ENCODE measurements at places on chromosomes 2 and 18. TPM values are rescaled to one million over a fixed set of nuclear protein-coding genes. Genes with fewer than 3 reads are reported as not detected.

DNA sequence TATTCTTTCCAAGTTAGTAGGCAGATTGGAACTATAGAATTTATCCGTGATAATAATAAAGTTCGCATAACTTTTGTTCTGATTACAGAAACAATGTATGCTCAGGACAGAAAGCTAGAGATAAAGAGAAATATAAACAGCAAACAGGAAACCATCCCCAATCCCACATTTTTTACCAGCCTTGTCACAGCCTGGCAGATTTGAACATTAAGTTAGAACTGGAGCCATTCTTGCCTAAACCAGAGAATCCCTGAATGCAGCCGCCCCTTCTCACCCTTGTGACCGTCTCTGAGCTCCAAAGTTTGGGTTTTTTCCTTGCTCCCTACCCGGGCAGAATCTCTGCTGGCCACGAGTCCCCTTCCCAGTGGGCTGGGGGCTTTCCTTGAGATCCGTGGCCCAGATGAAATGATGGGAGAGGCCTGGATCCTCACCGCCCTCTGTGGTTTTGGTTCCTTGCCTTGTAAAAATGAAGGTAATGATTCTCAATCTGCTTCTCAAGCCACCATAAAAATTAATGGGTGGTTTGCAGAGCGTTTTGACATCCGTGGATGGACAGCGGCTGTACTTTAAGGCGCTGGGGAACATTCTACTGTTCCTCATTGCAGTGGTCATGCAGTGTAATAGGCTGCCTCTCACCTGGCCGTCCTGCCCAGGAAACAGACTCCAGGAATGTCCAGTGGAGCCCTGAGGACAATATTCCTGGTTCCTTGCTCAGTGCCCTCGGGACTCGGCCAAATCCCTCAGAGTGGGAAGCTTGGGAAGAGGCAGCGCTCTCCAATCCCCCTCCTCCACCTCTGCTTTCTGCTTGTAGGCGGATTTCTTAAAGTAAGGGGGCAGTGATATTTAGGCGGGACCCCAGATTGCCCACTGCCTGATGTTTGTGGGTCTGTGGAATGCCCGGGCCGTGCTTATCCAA lies 1.6 kb downstream of the SH3BP4 start:
- DNase-seq = peak; percentile 19

DNA sequence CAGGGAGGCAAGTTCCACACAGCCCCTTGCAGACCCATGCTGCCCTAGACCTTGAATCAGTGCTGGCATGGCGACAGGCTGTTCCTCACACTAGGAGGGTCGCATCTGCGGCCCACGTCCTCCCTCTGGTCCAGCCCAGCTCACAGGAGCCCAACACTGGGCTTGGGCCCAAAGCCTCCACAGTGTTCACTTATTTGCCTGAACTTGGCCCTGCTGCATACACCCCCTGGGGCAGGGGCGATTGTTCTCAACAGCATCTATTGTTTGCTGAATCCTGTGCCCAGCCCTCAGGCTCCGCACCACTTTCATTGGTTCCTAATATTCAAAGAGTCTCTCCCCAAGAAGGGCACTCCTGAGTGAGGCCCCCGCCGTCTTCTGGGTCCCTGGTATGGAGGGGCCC lies 90.7 kb downstream of the ZBTB7C start:
- DNase-seq = no peak

DNA sequence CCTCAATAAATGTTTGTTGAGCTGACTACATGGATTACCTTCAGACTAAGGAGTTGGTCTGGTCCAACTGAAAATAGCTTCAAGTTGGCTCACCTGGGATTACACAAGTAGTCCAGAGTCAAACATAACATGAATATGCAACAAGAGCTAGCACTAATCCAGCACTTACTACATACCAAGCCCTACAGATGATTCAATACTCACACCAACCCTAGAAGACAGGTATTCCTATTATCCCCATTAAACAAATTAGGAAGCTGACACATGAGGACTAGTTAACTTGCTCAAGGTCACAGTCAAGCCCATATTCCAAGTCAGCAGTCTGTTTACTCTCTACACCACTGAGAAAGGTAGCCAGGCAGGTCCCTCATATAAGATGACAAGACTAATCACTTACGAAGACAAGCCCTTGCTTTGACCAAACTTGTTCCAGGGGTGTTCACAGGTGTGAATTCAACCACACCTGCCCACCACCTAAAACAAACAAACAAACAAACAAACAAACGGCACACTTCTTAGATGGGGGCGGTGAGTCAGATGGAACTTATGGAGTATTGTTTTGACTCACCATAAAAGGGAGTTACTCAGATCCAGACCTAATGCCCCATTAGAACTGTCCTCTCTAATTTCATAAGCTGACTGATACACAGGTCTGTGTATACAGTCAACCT lies 29.1 kb downstream of the TMEM131 start:
- DNase-seq = no peak

- DNase-seq = peak; percentile 64
Observed at GRCh38 chr2:85811180-85812093, 57.6 kb downstream of the ATOH8 start.

DNA sequence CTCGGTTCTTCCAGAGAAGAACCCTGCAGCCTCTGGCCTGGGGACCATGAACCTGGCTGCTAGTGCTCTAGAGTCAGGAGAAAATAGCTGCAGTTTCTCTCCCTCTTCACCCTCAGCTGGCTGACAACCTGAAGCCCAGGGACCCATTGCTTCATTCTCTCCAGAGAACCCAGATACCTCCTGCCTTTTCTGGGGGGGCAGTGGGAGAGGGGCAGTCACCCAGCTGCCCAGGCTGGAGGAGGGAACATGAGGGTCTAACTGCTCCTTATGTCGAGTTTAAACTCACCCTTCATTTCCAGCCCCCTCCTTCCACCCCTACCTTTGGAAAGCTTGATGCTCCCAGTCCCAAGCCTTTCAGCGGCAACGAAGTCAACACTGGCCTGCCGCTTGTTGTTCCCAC lies 7.6 kb upstream of the ZFAND2B start:
- DNase-seq = no peak

DNA sequence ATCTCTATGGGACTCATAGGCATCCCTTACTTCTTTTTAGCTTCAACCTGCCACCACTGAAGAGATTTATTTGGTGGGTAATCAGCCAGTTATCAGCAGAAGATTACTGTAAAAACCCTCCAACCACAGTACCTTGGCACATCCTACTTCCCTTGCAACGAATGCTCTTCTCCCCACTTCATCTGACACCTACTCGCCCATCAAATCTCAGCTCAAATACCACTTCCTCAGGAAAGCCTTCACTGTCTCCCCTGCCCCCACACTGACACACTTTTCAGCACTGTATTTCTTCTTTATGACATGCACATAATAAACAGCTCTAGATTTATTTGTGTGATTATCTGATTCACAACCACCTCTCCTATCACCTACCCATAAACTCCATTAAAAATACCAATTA lies 3.1 kb downstream of the KDSR start:
- DNase-seq = no peak

- no peak for DNase-seq
Observed at GRCh38 chr2:207041786-207042554, 102.7 kb downstream of the CPO start.

GRCh38 chr2:133193544-133194361 lies 374.5 kb downstream of the NCKAP5 start:
- DNase-seq = no peak

DNA sequence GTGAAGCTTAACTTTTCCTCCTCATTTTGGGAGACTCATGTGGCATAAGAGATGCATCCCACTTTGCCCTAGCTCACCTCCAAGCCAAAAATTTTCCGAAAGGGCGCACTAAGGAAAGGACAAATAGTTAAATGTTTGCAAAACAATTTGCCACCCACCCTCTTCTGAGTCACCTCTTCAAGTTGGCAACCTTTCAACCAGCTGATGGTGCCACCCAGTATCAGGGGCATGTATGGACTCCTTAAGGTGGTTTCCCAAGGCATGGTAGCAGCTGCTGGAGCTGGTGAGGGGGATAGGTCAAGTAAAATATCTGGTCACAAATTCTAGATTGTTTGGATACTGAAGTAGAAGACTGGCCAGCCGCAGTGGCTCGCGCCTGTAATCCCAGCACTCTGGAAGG lies 17.2 kb upstream of the ITGAV start:
- peak; percentile 63 for DNase-seq

- peak; percentile 43 for DNase-seq
Observed at GRCh38 chr2:8576525-8577167, 105.2 kb upstream of the ID2 start.

DNA sequence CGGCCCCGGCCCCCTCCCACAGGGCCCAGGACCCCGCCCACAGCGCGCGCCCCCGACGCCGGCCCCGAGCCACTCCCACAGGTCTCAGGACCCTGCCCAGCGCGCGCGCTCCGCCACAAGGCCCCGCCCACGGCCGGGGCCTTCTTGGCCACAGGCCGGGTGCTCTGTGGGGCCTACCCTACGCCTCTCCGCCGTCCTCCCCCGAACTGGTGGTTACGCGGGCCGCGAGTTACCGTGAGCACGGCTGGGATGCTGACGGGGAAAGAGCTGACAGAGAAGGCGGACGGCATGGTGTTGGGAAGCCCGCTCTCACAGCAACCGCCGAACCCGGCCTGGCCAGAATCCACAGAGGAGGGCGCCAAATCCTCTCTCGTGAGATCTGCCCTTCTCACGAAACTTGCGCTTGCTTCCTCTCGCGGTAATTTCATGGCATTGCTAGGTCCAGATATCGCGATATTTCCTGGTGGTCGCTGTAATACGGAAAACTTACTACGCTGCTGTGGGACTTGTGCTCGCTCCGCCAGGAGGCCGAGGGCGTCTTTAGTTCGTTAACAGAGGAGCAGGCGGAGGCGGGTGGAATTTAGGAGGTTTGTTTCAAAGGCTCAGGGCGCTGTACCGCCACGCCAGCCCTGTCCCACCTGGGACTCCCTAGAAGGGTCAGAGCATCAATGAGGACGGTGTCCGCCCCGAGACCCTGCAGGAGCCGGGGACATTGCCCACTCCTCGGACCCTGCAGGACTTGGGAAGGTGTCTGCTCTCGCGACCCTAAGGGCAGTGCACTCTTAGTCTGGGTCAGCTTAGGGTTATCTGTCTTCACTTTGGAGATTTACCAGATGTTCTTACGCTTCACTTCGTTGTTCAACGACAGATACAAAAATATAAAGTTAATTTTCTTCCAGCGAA lies at the start of gene TMEM18:
TMEM18 (minus strand) TSS at position 351 of the 903 bp plus-strand sequence; CDS start at position 290, 61 bp downstream.
- DNase-seq = peak; percentile 97

GRCh38 chr2:16958266-16958665 lies 292.6 kb upstream of the CYRIA start:
- DNase-seq = no peak

DNA sequence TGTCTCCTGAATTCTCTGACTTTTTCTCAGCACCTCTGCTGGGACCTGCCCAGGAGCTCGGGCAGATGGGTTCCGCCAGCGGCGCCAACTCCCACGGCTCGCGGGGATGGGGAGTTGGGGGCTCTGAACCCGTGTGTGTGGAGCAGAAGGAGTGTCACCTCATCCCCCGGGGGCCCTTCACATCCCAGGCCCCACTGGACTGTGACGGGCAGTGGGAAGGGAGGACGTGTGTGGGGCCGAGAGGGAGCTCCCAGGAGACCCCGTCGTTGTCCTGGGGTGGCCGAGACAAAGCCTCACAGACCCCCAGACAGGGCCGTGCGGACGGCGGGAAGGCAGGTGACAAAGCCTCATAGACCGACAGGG lies 130.0 kb upstream of the CTDP1 start:
- no peak for DNase-seq

DNA sequence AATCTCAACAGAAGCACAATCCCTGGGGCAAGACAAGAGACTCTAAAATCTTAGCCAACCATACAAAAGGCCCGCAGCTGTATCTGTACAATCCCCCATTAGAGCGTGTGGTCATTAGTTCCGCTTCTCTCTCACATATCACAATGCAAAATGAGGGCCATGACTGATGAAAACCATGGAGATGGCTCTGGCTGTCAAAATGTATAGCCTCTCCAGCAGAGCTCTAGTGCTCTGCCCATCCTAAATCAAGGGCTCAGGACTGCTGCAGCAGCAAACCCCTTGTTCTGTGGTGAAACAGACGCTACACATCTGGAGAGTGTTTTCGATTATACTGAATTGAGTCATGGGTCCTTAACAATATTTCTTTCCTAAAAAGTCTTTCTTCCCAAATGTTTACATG lies 221.0 kb downstream of the PID1 start:
- DNase-seq = no peak

- peak; percentile 66 for DNase-seq
Observed at GRCh38 chr2:201257381-201257955, 2.9 kb upstream of the CASP8 start.

DNA sequence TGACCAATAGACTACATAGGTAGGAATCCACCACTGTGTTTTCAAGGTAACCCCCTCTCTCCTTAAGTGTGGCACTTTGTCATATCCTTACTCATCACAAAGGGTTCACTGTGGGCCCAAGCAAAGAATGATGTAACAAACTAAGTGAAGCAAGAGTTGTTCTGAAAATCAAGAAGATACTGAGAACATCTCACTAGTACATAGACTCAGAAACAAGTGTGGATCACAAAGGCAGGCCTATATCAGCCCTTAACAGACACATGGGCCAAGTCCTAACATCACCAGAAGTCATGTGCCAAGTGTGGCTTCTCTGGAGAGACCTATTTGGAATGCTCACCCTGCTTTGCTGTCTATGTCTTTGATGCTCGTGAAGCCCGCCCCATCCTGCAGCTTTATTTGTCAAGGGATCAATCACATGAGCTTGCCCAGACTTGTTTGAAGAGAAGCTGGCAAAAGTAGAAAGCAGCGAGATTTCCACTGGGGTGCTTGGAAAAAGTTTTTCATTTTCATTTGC lies 131.2 kb upstream of the TTC39C start:
- DNase-seq = no peak

GRCh38 chr18:23578891-23579653 lies 7.2 kb downstream of the NPC1 start:
- no peak for DNase-seq

- no peak for DNase-seq
Observed at GRCh38 chr18:46449499-46449898, 207.5 kb downstream of the LOXHD1 start.

DNA sequence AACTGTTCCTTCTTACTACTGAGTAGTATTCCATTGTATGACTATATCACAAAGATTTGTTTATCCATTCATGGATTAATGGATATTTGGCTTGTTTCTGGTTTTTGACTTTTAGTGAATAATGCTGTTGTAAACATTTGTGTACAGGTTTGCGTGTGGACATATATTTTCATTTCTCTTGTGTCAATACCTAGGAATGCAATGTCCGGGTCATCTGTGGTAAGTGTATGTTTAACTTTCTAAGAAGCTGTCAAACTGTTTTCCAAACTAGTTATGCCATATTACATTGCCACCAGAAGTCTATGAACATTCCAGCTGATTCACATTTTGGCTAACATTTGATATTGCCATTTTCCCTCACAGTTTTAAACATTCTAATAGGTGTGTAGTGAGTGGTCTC lies 29.1 kb upstream of the SLC16A14 start:
- DNase-seq = peak; percentile 10

DNA sequence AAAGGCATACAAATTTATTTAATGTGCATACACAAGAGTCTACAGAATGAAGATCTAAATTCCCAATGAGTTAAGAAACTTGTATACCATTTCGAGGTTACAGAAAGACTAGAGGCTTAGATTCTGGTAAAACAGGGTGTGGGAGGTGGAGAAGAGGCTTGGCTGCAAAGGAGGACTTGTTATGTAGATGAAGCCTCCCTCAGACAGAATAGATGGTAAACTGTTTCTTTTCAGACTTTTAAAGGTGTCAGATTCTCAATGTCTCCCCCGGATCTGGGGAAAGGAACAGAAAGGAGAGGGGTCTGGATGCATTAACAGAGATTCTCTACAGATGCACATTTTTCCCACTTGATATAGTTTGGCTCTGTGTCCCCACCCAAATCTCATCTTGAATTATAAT lies 126.0 kb downstream of the ST6GAL2 start:
- DNase-seq = no peak

LAMA3 gene
- 1.4 TPM for total RNA-seq

ZC3H6 gene
- 0.69 TPM for total RNA-seq

SLC19A3 gene
- 1.2 TPM for total RNA-seq

MTERF4 gene
- 28.1 TPM for total RNA-seq

SERPINB4 gene
- not detected for total RNA-seq

ZNF519 gene
- 5.0 TPM for total RNA-seq

PLGLB2 gene
- 0.11 TPM for total RNA-seq
